Aorta (tissue), 5 donors: ENCODE measurements at places on chromosomes 4 and X. TPM values are rescaled to one million over a fixed set of nuclear protein-coding genes. Genes with fewer than 3 reads are reported as not detected.

EFNB1 gene
- 24.0 TPM for total RNA-seq

NXF3 gene
- total RNA-seq = 1.7 TPM

GRCh38 chr4:44651425-44651824 is at the start of gene YIPF7:
Gene YIPF7 (minus strand): TSS chr4:44651625. CDS start chr4:44650100, 1,525 bp downstream.
- DNase-seq = no peak
- no peaks in the 10 kb centered on the region for H3K36me3 ChIP-seq
- no peaks in the 10 kb centered on the region for H3K27me3 ChIP-seq
- H3K4me1 ChIP-seq = no peaks in the 10 kb centered on the region

- no peak overlapping the region for H3K27ac ChIP-seq
- H3K4me3 ChIP-seq = no peak overlapping the region
- no peaks in the 10 kb centered on the region for H3K4me1 ChIP-seq
- no peak for DNase-seq
- no peaks in the 10 kb centered on the region for H3K27me3 ChIP-seq
Observed at GRCh38 chr4:88674979-88675378, 22.6 kb downstream of the NAP1L5 start.

DNA sequence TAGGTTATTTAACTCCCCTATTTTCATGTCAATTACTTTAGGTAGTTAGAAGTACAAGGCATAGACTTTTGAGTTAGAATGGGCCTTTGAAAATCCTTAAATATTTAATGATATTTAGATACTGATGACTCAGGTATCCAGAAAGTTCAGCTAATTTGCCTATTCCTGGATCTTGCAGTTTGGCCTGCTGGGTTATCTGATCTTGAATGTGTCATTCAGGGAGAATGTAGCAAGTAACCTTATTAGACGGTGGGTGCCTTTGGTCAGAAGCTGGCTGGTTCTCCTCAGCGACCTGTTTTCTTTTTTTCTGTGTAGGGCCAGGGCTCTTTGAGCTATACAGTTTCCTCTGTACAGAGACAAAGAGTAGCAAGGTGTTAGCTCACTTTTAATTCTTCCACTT is 42.0 kb downstream of the MTM1 start:
- H3K27ac ChIP-seq = no peak overlapping the region
- no peak for DNase-seq
- H3K4me3 ChIP-seq = no peak overlapping the region
- no peaks in the 10 kb centered on the region for H3K4me1 ChIP-seq

GRCh38 chrX:15973299-15973698 is 118.7 kb upstream of the AP1S2 start:
- H3K27ac ChIP-seq = no peak overlapping the region
- no peaks in the 10 kb centered on the region for H3K4me1 ChIP-seq
- DNase-seq = no peak
- H3K36me3 ChIP-seq = no peaks in the 10 kb centered on the region
- H3K4me3 ChIP-seq = no peak overlapping the region

DNA sequence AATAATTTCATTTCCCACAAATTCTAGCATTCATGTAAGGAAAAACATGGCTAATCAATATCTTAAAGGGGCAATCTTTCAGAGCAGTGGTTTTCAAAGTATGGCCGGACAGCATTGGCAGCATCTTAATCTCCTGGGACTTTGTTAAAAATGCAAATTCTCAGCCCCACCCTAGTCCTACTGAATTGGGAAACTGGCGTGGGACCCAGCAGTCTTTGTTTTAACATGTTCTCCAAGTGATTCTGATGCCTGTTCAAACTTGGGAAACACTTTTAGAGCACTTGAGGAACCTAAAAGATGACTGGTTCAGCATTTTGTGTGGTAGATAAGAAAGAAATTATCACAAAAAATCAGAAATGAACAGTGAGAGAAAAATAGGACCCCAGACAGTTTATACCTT is 65.7 kb downstream of the ZFX start:
- no peaks in the 10 kb centered on the region for H3K27me3 ChIP-seq
- no peaks in the 10 kb centered on the region for H3K4me1 ChIP-seq
- DNase-seq = no peak
- no peak overlapping the region for H3K27ac ChIP-seq
- no peak overlapping the region for H3K4me3 ChIP-seq

DNA sequence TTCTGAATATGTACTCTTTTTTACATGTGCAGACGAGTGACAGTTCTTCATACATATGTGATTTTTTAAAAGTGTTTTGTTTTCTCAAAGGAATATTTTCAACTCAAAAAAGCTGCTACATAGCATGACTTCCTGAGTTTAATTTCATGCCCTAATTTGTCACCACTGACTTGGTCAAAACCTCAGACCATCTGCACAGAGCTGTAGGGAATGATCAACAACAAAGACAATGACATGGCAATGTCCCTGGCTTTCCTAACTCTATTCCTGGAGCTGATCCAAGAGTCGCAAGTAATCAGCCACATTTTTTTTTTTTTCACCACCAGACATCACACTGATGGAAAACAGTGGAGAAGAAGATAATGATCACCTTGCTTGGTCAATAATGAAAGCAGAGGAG is 97.7 kb downstream of the TMA16 start:
- no peak for DNase-seq
- no peaks in the 10 kb centered on the region for H3K4me1 ChIP-seq
- H3K36me3 ChIP-seq = no peaks in the 10 kb centered on the region
- no peak overlapping the region for H3K4me3 ChIP-seq
- no peaks in the 10 kb centered on the region for H3K27me3 ChIP-seq

DNA sequence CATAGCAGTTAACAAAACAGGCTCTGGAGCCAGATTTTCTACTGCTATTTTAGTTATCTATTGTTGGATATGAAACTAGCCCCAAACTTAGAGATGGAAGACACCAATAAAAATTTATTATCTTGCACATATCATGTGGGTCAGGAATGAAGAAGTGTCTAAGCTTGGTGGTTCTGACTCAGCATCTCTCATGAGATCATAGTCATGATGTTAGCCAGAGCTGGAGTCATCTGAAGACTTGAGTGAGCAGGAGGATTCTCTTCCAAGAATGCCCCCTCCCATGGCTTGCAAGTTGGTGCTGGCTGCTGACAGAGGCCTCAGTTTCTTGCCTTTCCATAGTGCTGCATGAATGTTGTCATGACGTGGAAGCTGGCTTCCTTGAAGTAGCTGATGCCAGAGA is 68.2 kb upstream of the TAPT1 start:
- no peaks in the 10 kb centered on the region for H3K36me3 ChIP-seq
- H3K27ac ChIP-seq = no peak overlapping the region
- H3K4me1 ChIP-seq = no peaks in the 10 kb centered on the region
- H3K27me3 ChIP-seq = no peaks in the 10 kb centered on the region
- H3K4me3 ChIP-seq = no peak overlapping the region
